Stimulated activated CD4-positive, alpha-beta T cell treated with anti-CD3 and anti-CD28 coated beads, Interleukin-1b, Interleukin-23, amount 100 ng/mL, for 1 hour (primary cell): ENCODE measurements at places on chromosomes 2 and 18.

- no peak for DNase-seq
Observed at GRCh38 chr2:2810504-2810903, 479.4 kb upstream of the MYT1L start.

DNA sequence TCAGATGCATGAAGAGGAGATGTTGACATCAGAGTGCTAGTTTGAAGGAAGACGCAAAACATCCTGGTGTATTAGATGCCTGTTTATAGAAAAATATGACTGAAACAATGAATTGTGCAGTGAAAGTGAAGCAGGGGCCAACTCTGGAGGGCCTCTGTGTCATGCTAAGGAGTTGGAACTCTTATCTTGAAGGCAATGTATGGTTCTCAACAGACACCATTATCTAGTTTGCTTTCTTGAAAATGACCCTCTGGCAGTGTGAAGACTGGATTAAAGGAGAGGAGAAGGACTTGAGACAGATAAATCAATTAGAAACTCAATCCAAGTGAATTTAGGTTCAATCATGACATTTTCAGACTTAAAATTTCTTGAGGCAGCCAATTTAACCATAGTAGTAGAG is 63.1 kb downstream of the ITGA4 start:
- no peak for DNase-seq

GRCh38 chr2:1088192-1088860 is 137.7 kb downstream of the SNTG2 start:
- DNase-seq, result no peak

GRCh38 chr2:152580714-152581113 is 136.5 kb downstream of the PRPF40A start:
- no peak for DNase-seq

DNA sequence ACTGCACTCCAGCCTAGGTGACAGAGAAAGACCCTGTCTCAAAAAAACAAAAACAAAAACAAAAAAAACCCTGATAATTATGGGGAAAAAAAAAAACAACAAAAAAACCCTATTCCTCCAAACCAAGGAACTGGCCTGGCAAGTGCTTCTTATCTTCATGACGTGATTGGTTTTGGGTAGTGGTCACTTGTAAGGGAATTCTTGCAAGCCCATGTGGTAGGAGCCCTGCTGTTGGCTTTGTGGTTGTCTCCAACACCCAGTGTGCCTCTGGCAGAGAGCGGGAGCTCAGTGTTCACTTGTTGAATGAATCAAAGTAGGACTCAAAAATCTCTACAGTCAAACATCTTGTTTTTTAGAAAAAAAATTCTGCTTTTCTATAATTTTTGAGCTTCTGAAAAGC is 6.0 kb downstream of the GALM start:
- no peak for DNase-seq

DNA sequence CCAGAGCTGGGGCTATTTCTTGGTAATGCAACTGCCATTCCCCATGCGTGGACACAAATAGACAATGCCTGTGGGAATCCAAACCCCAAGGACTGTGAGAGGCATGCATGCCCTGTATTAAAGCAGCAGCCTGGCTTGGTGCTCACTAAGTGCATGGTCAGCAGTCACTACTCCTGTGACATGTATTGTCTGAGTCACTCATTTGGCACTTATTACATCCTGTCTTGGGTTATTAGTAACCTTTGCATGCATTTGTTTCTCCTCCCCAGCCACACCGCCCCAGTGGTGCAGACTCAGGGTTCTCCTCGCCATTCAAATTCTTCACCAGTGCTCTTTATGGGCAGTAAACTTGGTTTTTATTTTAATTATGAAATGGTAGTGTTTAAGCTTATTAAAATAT is 30.2 kb downstream of the PRKCE start:
- no peak for DNase-seq

GRCh38 chr2:24793761-24794435 is 673 bp downstream of the CENPO start:
- DNase-seq, result no peak

GRCh38 chr2:43379494-43379893 is 153.1 kb upstream of the ZFP36L2 start:
- no peak for DNase-seq

- no peak for DNase-seq
Observed at GRCh38 chr18:62091487-62092120, 95.3 kb downstream of the PIGN start.

DNA sequence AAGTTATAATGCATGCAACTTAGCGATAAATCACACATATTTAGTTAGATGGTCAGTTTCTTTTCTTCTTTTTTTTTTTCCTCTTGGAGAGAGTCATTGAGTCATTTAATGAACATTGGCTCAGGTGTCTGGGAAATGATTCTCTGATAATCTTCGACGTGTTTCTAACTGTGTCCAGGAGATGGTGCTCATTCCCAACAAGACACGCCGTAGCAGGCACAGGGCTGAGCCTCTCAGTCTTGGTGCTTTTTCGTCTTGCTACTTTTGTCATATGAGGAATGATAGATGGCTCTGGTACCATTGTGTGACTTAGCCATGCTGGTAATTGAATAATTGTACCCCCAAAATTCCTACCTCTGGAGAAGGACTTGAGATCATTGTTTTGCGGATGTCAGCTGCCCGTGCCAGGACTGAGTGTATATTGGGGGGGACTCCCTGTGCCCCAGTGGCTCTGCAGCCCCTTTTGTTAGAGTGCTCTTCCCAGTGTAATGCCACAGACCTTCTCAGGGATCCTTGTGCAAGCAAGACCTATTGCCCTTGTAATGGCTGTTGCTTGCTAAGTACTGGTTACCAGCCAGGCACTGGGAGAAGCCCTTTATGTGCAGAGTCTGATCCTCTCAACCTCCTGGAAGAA is 107.6 kb upstream of the CYRIA start:
- no peak for DNase-seq

GRCh38 chr2:28835781-28836180 is 25.1 kb downstream of the SPDYA start:
- no peak for DNase-seq
